ENCODE measurements at places on chromosomes 7 and 10. TPM values are rescaled to one million over a fixed set of nuclear protein-coding genes. Genes with fewer than 3 reads are reported as not detected.

Gene PNLIPRP3
- not detected for polyA plus RNA-seq

Gene SPDYE5
- not detected for polyA plus RNA-seq

Gene PGAM2
- polyA plus RNA-seq: not detected

Gene TCAF2
- 1.8 TPM for polyA plus RNA-seq

Gene METTL27
- 0.46 TPM for polyA plus RNA-seq
